ENCODE measurements at places on chromosomes 5 and 9.

GRCh38 chr5:54753034-54753433 is 232.4 kb downstream of the ESM1 start:
- DNase-seq, result no peak

DNA sequence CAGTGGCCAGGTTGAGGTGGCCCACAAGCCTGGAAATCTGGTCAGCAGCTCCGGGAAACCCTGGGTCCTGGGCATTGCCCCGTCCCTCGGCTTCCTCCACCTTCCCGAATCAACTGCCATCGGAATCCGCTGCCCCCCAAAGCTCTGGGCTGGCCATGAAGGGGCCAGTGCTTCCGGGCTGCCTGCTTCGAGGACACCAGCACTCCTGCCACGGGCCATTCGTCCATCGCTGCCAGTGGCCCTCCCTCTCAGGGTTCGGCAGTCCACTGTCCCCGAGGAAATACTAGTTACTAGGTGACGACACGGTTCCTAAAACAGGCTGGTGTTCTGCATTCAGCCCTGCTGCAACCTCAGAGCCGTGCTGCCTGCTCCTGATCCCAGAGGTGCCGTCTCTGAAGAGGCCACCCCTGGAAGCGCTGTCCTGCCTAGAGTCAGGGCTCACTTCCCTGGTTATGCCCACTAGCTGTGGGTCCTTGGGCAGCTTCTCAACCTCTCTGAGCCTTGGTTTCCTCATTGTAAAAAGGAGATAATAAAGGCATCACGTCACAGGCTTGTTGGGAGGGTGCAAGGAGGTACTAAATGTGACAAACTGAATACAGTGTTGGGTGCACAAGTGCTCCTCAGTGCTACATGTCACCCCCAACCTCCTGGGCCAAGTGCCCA is 3.5 kb upstream of the WDR5 start:
- DNase-seq, result no peak

- DNase-seq, result no peak
These were observed 23.8 kb upstream of the TRPM3 start for GRCh38 chr9:71145179-71145578.

- no peak for DNase-seq
These were observed 177.6 kb downstream of the NNT start for GRCh38 chr5:43780586-43780985.

- DNase-seq, result no peak
These were observed at the start of gene PCDHA6 for GRCh38 chr5:140827704-140828361. Gene PCDHA6, plus strand, starts transcription at chr5:140827960. Its CDS starts 132 bp downstream, at chr5:140828092.

GRCh38 chr5:97694091-97694490 is 511.0 kb upstream of the RIOK2 start:
- DNase-seq, result no peak

GRCh38 chr5:41649659-41650058 is 139.3 kb upstream of the PLCXD3 start:
- no peak for DNase-seq

GRCh38 chr9:111902391-111903139 is 6.0 kb downstream of the UGCG start:
- DNase-seq, result no peak

DNA sequence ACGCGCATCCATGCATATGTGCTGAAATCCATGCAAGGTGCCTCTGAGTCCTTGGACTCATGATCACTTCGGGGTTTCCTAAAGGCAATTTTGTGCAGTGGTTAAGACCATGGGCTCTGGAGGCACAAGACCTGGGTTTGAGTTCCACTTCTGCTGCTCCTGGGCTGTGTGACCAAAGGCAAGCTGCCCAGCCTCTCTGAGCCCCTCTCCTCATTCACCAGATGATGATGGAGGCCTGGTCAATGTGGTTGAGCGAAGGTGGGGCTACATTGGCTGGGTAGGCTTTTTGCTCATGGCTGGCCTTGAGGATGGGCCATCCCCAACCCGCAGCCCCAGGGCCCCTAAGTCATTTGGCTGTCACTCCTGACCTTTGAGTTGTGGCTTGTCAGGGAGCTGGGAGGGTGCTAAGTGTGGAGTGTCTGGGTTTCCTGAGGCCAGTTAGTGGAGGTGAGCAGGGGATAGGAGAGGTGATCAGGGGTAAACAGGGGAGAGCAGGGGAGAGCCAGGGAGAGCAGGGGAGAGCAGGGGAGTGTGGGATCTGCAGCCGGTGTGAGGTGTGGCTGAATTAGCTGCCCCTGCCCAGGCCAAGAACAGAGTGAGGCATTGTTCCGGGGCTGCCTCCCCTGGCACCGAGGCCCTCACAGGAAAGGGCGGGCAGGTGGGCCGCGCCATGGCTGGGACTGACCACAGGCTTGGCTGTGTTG is 64.6 kb upstream of the SYNPO start:
- no peak for DNase-seq

DNA sequence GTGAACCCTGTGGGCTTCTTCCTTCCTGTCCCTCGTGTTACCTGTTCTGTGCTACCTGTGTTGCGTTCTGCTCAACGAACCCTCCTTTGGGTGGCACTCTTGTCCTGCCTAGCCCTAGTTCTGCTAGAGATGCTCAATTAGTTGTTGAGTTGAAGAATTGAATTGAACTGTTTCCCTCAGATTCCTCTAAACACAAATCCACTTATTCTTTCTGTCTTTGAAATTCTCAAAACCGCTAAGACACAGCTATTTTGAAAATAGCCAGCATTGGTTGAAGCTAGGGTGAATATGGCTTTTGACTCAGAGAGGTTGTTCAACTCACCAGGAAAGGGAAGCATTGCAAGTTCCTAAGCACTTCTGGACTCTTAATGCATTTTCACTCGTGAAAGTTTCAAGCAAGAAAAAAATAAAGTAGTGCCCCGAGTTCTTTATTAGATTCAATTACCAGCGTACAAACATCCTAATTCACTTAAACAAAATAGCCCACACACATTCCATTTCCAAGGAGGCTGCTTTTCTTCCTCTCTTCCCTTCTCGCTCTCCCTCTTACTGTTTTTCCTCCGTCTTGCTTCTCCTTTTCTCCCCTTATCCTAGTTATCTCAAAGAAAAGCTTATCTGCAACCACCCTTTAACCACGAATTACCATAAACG is 642 bp upstream of the ITGA1 start:
- no peak for DNase-seq

GRCh38 chr9:129413537-129414376 is 207.1 kb downstream of the C9orf50 start:
- DNase-seq, result peak; percentile 98

DNA sequence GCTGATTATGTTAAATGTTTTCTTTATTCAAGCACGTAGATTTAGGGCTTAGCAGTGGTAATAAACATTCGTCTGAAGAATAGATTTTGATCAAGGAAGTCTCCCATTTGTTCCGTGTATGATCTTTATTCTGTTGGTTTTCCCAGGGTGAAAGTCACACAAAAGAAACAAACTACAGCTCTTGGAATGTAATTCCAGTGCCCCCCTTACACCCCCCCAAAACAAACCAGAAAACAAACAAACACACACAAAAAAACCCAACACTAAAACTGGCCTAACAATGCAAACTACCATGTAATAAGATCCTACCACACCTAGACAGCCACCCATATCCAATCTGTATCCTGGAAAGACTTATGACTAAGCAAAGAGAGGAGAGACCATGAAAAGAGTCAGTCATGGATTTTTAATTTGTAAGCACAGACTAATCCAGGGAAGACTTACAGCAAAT is 196.2 kb upstream of the ELL2 start:
- DNase-seq, result no peak

DNA sequence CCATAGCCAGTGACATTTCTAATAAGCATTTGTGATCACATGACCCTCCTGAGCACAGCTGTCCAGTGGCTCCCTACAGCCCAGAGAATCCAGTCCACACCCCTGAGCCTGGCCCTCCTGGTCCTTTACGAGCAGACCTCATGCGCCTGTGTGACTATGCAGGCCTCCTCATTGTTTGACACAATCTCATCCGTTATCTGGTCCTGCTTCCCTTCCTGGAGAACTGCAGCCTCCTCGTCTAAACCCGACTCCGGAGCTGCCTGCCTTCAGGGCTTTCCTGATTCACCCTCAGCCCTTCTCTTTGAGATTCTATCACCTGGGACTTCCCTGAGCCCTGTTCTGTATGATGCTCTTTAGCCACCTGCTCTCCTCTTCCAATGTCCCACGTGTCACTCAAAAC is 79.7 kb downstream of the GPR21 start:
- no peak for DNase-seq

DNA sequence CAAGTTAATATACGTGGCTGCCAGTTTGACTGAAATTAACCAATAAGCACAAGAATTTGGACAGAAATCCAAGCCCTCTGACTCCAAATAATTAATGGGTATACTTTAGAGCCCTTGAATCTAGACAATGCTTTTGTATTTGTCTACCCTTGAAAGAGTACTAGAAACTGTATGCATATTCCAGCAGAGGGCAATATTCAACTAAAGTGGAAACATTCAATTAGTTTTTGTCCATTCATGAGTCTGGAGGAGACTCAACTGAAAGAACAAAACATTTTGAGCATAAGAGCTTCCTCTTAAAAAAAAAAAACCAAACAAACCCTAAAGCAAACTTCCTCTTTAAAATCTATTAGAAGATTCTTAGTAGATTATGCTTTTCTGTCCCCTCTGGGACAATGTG is 157.8 kb downstream of the ARHGEF28 start:
- DNase-seq, result no peak

GRCh38 chr9:133347515-133347984 is 381 bp downstream of the MED22 start:
- no peak for DNase-seq

DNA sequence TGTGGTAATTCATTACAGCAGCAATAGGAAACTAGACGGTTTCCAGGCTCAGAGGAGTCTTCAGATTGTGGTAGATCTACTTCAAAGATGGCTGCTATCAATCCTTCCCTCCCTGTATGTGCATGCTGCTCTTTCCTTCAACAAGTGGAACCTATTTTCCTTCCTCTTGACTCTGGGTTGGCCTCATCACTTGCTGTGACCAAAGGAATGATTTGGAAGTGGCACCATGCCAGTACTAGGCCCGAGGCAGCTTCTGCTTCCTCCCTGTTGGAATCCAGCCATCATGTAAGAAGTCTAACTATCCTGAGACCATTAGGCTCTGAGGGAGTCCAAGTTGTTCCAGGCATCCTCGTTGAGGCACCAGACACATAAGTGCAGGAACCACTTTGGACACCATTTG is 46.5 kb upstream of the MCTP1 start:
- DNase-seq, result no peak

GRCh38 chr5:39775086-39775796 is 350.5 kb upstream of the DAB2 start:
- DNase-seq, result no peak

DNA sequence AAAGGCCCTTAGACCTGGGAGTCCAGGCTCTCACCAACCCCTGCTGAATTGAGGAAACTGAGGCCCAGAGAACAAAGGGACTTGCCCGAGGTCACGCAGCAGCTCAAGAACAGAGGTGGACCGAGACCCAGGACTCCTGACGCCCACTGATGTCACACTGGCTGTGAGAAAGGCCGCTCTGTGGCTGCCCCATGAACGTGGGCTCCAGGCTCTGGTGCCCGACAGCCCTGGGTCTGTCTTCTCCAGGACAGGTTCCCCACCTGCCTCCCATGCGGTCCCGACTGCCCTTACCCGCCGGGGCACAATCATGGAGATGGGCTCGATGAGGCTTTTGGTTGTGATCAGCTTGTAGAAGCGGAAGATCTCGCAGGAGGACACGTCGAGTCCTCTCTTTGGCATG is 9.3 kb upstream of the TRIM14 start:
- DNase-seq, result no peak

GRCh38 chr5:142971303-142972013 is 201.3 kb downstream of the ARHGAP26 start:
- DNase-seq, result no peak

DNA sequence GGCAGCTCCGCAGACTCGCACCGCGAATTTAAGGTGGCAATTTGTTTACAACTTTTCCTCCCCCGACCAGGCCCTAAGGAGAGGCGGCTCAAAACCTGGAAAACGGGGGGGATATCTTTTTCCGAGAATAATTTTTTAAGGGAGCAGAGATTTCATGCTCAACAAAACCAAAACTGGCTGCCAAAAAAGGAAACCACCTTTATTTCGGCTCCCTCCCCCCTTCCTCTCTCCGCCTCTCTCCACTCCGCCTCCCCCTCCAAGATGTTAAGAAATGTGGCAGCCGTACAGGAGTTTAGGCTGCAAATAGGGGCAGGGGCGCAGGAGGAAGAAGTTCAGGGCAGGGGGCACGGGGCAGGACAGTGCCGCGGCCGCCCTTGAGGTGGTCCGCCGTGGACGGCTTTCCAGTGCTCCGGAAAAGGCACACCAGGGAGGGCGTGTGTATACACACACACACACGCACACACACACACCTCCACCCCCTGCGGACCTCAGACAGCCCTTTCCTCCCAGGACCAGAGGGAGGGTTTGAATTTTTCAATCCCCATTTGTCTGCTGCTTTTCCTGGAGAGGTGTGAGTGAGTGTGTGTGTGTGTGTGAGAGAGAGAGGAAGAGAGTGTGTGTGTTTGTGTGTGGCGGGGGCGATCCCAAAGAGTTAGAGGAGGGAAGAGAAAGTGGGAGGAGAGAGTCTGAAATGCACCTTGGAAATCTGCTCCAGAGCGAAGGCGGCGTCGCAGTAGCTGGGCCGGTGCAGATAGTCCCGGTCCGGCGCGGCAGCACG is 9.1 kb downstream of the PTCH1 start:
- DNase-seq, result no peak

- no peak for DNase-seq
These were observed 395.8 kb downstream of the KDM4C start for GRCh38 chr9:7153566-7153965.

- DNase-seq, result no peak
These were observed 9.8 kb downstream of the FAM78A start for GRCh38 chr9:131266266-131267229.

GRCh38 chr5:165525271-165525670 is 2019.9 kb downstream of the MAT2B start:
- DNase-seq, result no peak

DNA sequence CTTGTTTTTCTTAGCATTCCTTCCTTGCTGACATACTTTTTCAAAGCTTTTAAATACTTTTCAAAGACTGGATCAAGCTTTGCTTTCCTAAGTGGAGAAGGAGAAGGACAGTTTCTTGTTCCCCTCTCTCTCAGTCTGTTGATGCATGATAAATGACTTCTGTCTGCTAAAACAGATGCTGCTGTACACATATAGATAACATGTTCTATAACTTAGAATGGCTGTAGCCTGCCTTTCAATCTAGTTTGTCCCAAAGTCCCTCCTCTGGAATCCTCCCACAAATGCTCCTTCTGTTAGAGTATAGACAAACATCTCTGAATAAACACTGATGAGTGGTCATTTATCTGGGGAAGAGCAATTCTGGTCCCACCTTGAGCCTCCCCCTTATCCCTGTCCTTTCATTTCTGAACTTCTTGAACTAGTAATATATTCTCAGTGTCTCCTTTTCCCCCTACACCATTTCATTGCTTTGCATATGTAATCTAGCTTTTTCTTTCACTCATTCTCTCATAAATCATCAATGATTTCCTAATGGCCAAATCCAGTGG is 5.4 kb upstream of the HEMGN start:
- no peak for DNase-seq

All from stimulated activated CD8-positive, alpha-beta memory T cell treated with anti-CD3 and anti-CD28 coated beads, Interleukin-7, amount 100 ng/mL, for 1 hour (primary cell).